ENCODE measurements at places on chromosomes 13 and 19. TPM values are rescaled to one million over a fixed set of nuclear protein-coding genes. Genes with fewer than 3 reads are reported as not detected.

MTRF1 gene
- polyA plus RNA-seq: 10.1 TPM

ZNF763 gene
- polyA plus RNA-seq: 4.2 TPM

WBP4 gene
- 17.1 TPM for polyA plus RNA-seq

MTUS2 gene
- 22.1 TPM for polyA plus RNA-seq

ZNF728 gene
- not detected for polyA plus RNA-seq

IGFL3 gene
- not detected for polyA plus RNA-seq

PTGIR gene
- not detected for polyA plus RNA-seq

FCAR gene
- 0.33 TPM for polyA plus RNA-seq

UCHL3 gene
- 18.5 TPM for polyA plus RNA-seq

CEACAM6 gene
- 0.11 TPM for polyA plus RNA-seq

ZNF780B gene
- polyA plus RNA-seq: 9.0 TPM

FGF22 gene
- polyA plus RNA-seq: not detected

FAM174C gene
- polyA plus RNA-seq: 17.0 TPM

YJU2 gene
- 10.8 TPM for polyA plus RNA-seq

TICAM1 gene
- 3.8 TPM for polyA plus RNA-seq

NFIC gene
- 375 TPM for polyA plus RNA-seq

CACNG8 gene
- polyA plus RNA-seq: 0.97 TPM

STOML3 gene
- not detected for polyA plus RNA-seq

MBD3L3 gene
- not detected for polyA plus RNA-seq

GPR32 gene
- not detected for polyA plus RNA-seq

FCHO1 gene
- 1.0 TPM for polyA plus RNA-seq

SLC8A2 gene
- polyA plus RNA-seq: not detected

ANKRD24 gene
- polyA plus RNA-seq: 1.6 TPM

LAIR1 gene
- 6.3 TPM for polyA plus RNA-seq

Measured in muscle of arm (tissue), 14 donors.